SJSA1 (cell line): ENCODE measurements at places on chromosomes 13 and 19.

- DNase-seq, result no peak
Measured at GRCh38 chr13:101612735-101613134, 160.3 kb downstream of the ITGBL1 start.

DNA sequence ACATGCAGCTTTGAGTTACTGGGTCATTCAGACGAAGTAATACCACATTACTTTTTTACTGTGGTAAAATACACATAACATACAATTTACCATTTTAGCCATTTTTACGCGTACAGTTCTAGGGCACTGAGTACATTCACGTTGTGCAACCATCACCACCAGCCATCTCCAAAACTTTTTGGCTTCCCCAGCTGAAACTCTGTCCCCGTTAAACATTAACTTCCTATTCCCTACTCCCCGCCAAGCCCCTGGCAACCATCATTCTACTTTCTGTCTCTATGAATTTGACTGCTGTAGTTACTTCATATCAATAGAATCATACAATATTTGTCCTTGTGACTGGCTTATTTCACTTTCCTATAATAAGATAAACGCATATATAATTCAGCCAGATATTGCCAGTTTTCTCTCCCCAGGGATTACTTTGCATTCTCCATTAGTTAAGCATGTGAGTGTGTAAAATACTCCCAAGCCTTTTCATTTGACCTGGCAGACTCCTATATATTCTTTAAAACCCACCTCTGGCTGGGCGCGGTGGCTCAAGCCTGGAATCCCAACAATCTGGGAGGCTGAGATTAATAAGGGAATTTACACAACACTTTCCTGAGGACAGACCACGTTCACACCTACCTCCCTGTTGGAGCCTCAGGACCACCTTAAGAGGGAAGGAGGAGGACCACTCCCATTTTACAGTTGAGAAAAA is 10.0 kb upstream of the CYP4F22 start:
- no peak for DNase-seq

- no peak for DNase-seq
Measured at GRCh38 chr13:72208112-72208645, 341.2 kb upstream of the DACH1 start.

GRCh38 chr13:75749407-75749806 is 113.3 kb downstream of the LMO7 start:
- DNase-seq, result no peak
